ENCODE measurements at places on chromosomes 4 and X.

GRCh38 chr4:11397819-11398610, 30.7 kb downstream of the HS3ST1 start:
- DNase-seq, result no peak

DNA sequence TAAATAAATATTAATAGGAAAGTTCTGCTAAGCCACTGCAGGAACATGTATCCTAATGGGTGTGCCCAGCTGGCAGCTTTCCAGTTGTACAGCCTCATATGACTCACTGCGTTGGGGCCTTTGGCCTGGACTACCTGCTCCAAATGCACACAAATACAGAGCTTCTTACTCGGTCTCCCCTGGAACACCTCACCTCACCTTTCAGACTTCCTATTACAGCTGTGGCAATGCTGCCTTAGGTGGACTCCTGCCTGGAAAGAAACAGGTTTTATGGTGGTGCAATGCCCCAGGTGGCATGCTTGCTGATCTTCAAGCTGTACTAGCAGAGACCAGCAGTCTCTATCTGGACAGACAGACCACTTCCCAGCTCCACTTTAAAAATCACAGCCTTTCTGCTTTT, 85.7 kb upstream of the EXOC1L start:
- DNase-seq, result no peak

DNA sequence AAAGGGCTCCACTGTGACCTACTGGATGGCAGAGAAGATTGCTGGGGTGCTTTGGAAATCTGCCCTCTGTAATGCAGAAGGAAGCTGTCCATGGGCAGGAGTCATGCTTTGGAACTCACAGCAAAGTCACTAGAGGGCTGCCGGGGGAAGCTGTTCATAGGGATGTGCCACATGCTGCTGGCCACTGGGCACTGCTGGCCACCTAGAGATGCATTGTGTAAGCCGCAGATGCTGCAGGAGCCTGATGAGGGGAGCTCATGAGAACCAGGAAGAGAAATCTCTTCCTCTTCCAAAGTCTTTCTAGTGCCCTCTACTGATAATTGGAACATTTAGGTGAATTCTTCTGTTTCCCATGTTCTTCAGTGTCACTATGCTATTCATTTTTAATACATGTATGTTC, 31.2 kb upstream of the UXT start:
- DNase-seq, result no peak

GRCh38 chr4:17636341-17636695, 21.9 kb downstream of the MED28 start:
- no peak for DNase-seq

DNA sequence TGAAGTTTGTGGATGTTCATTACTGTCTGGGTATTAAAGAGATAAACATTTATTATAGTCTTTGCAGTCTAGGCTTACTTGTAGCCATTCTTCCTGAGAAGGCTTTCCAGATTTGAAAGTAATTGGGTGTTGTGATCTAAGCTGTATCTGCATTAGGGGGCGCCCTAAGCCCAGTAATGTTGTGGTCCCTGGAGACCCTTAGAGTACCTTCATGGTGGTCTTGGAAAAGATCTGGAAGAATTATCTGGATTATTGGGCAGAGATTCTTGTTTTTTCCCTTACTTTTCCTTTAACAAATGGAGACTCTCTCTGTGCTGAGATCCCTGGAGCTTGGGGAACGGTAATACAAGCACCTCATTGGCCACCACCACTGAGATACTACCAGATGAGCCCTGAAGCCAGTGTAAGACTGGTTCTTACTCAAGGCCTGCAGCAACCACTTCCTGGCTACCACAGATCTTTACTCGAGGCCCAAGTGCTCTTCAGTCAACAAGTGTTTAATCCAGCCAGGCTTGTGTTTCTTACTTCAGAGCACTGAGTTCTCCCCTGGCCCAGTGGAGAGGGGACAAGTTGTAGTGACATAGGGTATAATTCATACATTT, 63.1 kb downstream of the RTL3 start:
- no peak for DNase-seq

DNA sequence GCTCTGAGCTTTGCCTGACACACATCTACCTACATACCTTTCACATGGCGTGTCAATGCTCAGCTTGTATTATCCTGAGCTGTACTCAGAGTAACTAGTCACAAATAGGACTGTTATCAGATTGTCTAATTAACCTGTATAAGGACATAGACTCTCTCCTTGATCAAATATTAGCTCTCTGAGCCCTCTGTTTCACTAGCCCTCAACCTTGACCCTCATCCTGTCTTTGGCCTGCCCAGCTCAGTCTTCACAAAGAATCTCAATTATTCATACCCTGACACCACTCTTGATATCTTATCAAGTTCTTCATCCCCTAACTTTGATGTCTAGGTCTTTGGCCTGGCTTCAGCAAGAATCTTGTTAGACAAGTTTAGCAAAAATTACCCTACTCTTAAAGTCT, 320.7 kb upstream of the PCDH7 start:
- no peak for DNase-seq

DNA sequence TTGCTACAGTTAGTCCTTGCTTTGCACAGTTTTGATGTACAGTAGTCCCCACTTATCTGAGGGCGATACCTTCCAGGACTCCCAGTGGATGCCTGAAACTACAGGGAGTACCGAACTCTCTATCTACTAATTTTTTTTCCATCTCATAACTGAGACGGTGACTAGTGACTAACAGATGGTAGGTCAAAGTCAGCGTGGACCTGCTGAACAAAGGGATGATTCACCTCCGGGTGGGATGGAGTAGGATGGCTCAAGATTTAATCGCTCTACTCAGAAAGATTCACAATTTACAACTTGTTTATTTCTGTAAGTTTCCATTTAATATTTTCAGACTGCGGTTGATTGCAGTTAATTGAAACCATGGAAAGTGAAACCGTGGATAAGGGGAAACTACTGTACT, 655.8 kb downstream of the ZNF674 start:
- no peak for DNase-seq

- no peak for DNase-seq
Measured at GRCh38 chr4:141079393-141079930, 53.8 kb downstream of the RNF150 start.

GRCh38 chr4:77785669-77786068, 33.5 kb downstream of the CNOT6L start:
- DNase-seq, result no peak

DNA sequence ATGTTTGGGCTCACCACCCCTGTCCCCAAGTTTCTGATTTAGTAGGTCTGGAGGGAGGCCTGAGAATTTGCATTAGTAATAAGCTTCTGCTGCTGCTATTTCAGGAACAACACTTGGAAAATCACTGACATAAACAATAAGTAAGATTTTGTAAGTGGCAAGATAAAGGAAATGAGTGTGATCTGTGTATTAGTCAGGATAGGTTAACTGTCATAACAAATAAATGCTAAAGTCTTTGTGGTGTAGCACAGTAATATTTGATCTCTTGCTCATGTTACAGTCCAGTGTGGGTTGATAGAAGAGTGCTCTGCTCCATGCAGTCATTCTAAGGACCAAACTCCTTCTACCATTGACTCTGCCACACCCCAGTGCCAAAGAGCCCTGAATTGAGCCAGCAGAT, 67.0 kb downstream of the NHS start:
- no peak for DNase-seq

DNA sequence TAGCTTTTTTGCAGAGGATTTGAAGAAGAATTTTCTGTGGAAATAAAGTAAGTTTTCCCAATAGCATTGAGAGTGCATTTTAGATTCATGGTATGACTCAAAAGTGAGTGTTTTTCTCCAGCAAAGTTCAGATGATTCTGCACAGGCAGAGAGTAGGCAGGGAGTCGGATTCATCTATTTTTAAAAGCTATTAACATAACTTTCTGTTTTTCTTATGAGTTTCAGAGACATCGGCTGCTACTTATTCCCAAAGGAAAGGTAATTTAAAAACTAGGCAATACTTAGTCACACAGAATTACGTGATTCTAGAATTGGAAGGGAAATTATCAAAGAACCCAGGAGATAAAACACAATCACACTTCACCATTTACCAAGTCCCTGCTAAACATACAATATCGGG, 4.4 kb downstream of the CCDC110 start:
- DNase-seq, result no peak

DNA sequence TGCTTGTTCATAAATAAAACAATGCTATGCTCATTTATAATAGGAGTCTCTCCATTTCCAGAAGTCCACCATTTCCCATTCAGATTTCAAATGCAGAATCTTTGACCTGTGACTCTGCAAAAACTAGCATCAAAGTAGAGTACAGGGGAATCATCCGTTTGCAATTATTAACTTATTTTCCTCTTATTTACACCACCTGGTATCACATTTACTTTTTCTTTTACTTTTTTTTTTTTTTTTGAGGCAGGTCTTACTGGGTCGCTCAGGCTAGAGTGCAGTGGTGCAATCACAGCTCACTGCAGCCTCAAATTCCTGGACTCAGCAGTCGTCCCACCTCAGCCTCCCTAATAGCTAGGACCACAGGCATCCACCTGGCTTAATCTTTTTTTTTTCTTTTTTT, 37.6 kb downstream of the RBM47 start:
- DNase-seq, result no peak

DNA sequence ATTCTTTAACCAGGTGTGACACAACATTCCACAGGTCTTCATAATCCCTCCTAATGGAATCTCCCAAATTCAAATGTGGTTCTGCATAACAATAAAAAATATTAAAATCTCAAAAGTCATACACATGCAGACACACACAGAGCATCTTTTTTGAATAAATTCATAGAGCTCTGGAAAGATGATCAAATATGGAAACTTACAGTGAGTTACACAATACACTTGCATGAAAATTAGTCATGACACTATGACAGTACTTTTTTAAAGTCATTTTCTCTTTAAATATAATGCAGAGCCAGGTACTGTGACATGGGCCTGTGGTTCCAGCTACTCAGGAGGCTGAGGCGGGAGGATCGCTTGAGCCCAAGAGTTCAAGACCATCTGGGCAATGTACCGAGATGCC, 38.9 kb downstream of the DDX60L start:
- no peak for DNase-seq

GRCh38 chr4:80586716-80587115, 251.2 kb downstream of the CFAP299 start:
- DNase-seq, result no peak

Measured in activated naive CD8-positive, alpha-beta T cell treated with anti-CD3 and anti-CD28 coated beads, Interleukin-2, amount 10 ng/mL, durations not matched to agents 7 days and 5 days (primary cell).